Kidney capillary endothelial cell (primary cell): ENCODE measurements at places on chromosomes 13 and 19.

- DNase-seq = peak; percentile 71
Observed at GRCh38 chr13:114129649-114130062, 2.8 kb downstream of the RASA3 start.

DNA sequence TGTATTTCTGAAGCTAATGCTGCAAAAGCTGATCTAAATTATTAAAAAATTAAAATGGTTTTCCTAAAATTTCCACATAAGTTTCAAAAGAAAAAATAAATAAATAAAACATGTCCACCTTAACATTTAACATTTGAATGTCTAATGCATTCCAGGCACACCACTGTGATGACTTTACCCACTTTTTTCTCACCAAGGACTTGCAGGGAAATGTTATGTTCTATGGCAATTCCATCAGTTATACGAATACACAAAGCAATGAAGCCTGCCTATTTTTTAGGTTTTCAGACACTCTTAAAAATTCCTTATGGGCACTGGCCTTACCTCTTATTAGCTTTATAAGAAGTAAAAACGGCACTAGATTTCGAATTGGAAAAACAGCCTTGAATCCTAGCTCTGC is 10.2 kb downstream of the TSC22D1 start:
- no peak for DNase-seq

- DNase-seq = no peak
Observed at GRCh38 chr13:83221256-83221655, 661.0 kb downstream of the SLITRK1 start.

- no peak for DNase-seq
Observed at GRCh38 chr19:3531716-3532115, 7.3 kb upstream of the TEKTIP1 start.

- no peak for DNase-seq
Observed at GRCh38 chr19:5631567-5632240, 8.8 kb downstream of the SAFB start.

DNA sequence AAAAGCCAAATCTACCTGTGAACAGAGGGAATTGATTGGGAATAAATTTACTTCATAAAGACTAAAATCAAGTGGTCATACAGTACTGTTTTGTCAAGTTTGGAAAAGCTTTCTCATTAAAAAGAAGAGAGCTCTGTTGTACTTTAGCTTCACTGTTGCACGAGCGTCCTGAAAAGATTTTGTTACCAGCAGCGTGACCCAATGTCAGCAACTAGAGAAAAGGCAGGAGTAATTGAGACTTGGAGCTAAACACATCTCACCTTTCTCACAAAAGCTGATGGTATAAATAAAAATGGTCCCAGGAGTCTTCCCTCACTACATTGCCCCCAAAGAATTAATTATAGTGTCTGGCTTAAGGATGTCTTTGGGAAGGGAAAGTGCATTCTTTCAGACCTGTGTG is 613.7 kb downstream of the OLFM4 start:
- no peak for DNase-seq

- DNase-seq = no peak
Observed at GRCh38 chr13:20429682-20430081, 96.0 kb downstream of the CRYL1 start.

DNA sequence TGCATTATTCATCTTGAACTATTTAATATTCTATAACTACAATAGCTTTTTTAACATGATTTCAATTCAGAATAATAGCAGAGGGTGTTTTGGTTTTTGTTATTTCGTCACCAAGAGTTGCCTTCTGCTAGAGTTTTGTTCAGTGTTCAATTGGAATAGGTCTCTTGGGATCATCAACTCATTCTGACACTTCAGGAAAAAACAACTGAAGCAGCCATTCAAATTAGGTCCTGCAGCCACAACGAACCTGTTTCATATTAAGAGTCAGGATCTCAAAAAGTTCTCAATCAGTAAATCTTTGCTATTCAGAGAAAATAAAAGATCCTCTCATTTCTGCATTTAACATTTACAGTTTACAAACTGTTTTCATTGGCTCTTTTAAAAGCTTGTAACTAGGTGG is 2.4 kb upstream of the CHAMP1 start:
- DNase-seq = no peak

DNA sequence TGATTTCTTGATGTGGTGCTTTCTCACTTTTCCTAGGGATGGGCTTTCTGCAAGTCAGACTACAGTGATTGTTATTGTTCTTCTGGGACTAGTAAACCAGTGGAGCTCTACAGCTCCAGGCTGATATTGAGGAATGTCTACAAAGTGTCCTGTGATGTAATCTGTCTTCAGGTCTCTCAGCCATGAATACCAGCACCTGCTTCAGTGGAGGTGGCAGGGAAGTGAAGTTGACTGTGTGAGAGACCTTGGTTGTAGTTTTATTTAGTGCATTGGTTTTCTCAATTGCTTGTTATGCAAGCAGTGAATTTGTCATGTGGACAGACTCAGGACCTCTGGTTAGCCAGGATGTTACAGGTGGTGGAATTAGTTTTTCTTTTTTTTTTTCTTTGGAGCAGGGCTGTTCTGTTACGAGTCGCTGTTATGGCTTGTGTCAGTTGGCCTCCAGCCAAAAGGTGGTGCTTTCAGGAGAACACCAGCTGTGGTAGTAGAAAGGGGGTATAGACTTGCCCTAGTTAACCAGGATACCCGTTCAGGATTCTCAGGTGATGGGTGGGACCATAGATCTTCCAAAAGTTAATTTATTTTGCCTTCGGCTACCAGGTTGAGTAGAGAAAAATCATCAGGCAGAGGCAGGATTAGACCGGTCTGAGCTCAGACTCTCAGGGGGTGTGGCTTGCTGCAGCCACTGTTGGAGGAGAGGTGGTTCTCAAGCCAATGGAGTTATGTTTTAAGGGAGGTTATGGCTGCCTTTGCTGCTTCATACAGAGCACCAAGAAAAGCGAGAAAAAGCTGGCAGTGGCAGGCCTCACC is 11.9 kb upstream of the ZNF675 start:
- no peak for DNase-seq

DNA sequence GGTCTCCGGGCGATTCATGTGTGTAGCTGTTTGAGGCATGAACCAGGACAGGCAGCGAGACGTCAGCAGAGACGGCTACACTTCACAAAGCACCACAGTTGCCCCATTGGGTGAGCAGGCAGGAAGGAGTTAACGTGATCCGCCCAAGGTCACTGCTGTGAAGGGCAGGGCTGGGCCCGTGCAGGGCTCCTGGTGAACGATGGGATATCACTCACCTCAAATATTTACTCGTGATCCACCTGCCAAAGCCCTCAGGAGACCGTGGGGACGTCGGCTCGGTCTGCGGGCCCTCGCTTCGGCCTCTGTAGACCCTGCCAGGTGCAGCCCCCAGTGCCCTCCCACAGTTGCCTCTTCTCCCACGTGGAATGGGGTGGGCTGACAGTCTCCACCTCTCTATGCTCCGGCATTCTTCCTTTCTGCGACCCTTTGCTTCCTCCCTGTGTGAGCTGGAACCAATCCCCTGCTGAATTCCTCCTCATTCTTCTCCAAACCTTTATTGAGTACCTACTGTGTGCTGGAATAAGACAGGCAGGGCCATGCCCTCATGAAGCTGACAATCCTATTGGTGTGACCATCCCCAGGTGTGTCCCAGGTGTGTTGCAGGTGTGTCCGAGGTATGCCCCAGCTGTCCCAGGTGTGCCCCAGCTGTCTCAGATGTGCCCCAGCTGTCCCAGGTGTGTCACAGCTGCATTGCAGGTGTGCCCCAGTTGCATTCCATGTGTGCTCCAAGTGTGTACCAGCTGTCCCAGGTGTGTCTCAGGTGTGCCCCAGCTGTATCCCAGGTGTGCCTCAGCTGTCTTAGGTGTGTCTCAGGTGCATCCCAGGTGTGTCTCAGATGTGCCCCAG is 2.0 kb upstream of the GRK1 start:
- no peak for DNase-seq

- DNase-seq = no peak
Observed at GRCh38 chr13:111852725-111853518, 214.0 kb upstream of the SOX1 start.

DNA sequence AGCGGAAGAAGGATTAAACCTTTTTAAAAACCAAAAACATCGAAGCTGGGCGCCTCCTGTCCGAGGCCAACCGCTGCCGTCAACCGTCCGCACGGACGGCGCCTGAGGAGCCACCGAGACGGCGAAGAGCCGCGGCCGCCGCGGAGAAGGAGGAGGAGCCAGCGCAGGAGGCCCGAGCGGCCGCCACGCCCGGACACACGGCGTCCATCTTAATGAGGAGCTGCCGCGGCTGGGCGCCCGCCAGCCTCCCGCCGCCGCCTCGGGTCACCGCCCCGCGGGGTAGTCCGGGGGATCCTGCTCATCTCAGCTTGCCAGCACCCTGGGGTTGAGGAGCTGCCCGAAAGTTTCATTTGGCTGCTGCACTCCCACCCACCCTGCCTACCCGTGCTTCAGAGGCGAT is 10.6 kb downstream of the ZSCAN1 start:
- DNase-seq = no peak

- DNase-seq = no peak
Observed at GRCh38 chr19:45477713-45478453, 10.1 kb downstream of the FOSB start.

GRCh38 chr13:80814541-80814940 is 473.6 kb upstream of the SPRY2 start:
- DNase-seq = no peak

DNA sequence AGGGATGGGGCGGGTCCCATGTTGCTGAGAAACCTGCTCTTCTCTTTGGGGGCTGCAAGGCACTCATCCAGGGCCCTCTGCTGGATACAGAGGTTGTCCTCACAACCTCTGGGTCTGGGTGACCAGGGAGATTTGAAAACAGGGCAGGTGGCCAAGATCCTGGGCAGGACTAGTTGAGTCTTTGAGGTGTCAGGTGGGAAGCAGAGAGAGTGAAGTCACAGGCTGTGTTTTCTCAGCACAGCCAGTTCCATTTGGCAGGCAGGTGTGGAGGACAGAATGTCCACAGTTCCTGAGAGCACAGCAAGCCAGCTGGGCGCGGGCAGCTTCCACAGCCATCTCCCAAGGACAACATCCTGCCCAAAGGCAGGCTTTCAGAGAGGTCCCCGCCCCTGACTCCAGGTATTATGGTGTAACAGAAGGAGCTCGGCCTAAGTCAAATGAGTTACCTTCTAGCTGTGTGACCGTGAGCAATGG is 118.8 kb downstream of the NUFIP1 start:
- DNase-seq = no peak

DNA sequence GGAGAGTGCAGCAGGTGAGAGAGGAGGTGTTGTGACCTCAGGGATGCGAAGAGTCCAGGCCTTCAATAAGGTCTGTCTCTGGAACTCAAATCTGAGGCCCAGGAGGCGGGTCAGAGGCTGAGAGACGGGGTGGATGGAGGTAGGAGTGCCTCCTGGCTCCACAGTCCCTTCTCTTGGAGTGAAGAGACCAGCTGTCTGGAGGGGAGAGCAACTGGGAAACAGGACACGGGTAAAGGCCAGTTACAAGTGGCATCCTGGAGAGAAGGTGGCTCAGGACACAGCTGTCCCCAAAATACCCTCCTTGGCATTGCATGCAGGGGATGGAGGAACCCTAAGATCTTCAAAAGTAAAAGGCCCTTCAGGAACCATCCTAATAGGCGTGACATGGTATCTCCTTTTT is 19.2 kb downstream of the PDE4A start:
- no peak for DNase-seq

DNA sequence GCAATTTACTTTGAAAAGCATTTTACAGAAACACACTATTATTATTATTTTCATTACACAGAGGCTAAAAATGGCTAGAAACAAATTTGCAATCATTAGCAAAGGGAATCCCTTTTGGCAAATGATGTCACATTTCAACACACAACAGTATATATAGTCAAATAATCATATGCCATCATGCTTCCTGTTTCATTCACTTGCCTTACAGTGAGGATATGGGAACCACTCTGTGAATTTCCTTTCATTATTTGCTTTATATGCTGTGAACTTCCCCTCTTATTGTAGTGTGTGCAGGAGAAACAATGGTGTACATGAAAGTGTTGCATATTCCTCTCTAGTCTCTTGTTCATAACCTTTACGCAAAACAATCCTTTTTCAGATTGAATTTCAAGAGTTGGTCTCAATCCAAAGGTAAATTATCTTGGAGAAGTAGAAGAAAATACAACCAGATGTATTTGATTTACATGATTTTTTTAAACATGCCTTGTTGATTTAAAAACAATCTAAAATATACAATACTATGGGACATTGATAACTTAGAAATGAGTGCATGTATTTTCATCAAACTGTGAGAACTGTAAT is 657.3 kb downstream of the EFNB2 start:
- peak; percentile 57 for DNase-seq

- DNase-seq = no peak
Observed at GRCh38 chr19:13942023-13942684, 3.9 kb upstream of the PODNL1 start.

- DNase-seq = no peak
Observed at GRCh38 chr19:15213715-15214381, 13.1 kb upstream of the NOTCH3 start.

DNA sequence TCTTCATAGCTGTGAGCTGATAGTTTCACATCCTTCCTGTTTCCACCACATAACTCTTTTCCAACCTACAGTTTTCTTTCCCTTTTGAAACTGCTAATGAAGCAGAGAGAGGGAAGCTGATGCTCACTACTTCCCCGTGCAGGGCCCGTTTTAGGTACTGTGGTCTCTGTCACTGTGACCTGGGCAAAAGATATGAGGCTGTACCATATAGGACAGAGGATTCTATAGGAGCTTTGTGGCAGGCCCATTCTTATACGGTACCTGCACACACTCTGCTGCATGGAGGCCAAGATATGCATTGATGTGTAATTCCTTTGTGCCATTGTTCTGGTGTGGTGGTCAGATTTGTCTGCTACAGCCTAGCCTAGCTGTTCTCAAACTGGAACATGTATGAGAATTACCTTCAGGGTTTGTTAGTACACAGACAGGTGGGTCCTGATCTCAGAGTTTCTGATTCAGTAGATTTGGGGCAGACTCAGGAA is 577.3 kb downstream of the LMO7 start:
- DNase-seq = no peak

DNA sequence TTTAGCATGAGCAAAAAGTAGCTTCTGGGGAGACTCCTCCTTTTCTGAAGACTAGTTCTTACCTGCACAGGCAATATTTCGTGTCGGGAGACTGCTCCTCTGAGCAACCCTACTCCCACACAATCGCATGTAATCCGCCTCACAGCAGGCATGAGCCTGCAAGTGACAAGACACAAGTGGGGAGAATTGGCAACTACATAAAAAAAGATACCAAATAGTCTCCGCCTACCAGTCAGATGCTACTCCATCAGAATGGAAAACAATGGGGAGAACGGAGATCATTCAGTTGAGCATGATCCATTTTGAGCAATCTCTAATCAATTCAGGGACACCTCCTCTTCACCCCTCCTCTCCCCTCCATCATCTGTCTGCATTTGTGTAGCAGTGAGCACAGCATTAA is 321.0 kb downstream of the COG6 start:
- no peak for DNase-seq

- no peak for DNase-seq
Observed at GRCh38 chr19:13962699-13963602, 10.6 kb downstream of the DCAF15 start.
